RWPE2 (cell line): ENCODE measurements at places on chromosomes 6 and 20.

DNA sequence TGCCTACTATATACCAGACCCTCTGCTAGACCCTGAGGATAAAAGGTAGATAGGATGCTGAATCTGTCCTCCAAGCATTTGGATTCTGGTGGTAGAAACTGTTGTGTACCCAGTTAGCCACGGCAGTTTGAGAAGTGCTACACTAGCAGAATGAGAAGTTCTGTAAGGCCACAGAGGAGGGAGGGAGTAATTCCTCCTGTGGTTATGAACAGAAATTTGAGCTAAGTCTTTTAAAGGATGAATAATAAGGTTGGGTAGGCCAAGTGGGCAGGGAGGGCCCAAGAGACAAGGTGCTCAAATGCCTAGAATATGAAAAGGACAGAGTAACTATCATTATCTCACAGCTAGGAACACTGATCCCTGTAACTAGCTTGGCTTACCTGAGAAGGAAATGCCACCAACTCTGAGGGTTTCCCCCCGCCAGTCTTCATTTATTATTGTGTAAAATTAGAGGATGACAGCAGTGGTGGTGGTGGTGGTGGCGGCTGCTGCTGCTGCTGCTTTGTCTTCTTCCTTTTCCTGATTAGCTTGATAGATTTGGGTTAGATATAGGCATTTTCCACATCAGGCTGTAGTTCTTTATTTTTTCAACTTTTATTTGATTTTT is 243.3 kb downstream of the PRL start:
- DNase-seq, result no peak

- DNase-seq, result no peak
These were observed 10.1 kb downstream of the ISM1 start for GRCh38 chr20:13231031-13231752.

- no peak for DNase-seq
These were observed 116.1 kb upstream of the PTPN1 start for GRCh38 chr20:50393990-50394561.

DNA sequence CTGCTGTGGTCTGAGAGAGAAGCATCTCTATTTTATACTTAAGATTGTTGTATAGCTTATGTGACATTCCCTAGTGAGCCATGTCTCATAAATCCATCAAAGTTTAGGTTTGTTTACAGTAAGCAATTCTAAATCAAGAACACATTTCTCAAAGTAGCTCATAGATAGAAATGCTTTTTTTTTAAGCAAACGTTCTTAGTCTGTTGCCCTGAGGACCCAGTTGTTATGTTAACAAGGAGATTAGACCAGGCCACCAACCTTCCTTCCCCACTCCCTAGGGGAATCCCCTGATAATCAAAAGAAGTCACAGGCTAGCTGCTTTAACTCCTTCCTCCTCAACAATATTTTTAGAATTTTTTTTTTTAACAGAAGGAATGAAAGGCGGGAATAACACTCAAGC is 169.0 kb downstream of the FUT9 start:
- no peak for DNase-seq

DNA sequence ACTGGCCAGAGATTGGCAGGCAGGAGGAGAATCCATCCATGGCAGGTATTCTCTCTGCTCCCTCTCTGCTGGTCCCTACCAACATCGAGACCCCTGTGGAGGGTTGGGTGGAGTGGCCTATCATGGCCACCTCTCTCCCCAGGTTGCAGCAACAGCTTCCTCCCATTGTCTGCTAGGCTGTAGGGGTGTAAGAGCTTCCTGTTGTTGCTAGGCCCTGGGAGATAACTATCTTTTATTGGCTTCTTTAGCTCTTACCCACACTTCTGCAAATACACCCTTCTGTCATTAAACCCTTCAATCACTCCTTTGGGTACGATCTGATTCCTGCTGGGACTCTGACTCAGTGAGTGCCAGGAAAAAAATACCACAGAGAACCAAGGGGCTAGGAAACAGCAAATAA is 66.6 kb upstream of the FAM184A start:
- DNase-seq, result no peak
